ENCODE measurements at places on chromosomes 1 and 21. TPM values are rescaled to one million over a fixed set of nuclear protein-coding genes. Genes with fewer than 3 reads are reported as not detected.

DNA sequence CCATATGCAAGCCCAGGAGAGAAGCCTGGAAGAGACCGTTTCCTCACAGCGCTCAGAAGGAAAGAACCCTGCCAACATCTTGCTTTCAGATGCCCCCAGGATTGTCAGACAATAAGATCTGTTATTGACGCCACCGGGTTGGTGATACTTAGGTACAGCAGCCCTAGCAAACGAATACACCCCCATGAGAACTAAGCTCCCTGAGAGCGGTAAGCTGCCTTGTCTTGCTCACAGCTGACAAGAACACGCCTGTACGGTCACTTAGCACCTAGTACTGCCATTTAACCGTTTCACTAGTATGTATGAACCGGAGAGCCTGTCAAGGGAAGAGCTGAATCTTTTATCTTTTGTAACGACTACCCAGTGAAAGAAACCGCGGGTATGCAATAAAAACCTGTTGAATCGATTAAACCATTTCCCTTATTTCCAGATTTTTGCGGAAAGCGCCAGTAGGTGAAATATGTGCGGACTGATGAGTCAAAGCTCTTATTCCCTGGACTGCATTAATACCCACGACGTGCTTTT lies 619 bp upstream of the ZBTB8B start:
- peak; percentile 73 for DNase-seq

DNA sequence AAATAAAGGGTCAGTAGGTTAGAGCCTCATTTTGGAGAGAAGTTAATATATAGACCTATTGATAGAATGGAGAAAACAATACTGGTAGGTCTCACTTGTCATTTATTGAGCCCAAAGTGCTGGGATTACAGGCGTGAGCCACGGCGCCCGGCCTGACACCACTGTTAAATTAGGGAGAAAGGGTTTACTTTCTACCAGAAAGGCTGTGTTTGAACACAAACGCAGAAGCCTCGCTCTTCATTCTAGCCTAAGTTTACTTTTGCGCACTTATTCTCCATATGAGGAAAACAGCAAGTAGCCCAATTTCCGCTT lies 710 bp upstream of the PRPF3 start:
- DNase-seq, result no peak

GRCh38 chr1:62076286-62076685 lies 118.4 kb upstream of the L1TD1 start:
- no peak for DNase-seq

- no peak for DNase-seq
These were observed 382.3 kb upstream of the LRRC7 start for GRCh38 chr1:69185378-69185777.

DNA sequence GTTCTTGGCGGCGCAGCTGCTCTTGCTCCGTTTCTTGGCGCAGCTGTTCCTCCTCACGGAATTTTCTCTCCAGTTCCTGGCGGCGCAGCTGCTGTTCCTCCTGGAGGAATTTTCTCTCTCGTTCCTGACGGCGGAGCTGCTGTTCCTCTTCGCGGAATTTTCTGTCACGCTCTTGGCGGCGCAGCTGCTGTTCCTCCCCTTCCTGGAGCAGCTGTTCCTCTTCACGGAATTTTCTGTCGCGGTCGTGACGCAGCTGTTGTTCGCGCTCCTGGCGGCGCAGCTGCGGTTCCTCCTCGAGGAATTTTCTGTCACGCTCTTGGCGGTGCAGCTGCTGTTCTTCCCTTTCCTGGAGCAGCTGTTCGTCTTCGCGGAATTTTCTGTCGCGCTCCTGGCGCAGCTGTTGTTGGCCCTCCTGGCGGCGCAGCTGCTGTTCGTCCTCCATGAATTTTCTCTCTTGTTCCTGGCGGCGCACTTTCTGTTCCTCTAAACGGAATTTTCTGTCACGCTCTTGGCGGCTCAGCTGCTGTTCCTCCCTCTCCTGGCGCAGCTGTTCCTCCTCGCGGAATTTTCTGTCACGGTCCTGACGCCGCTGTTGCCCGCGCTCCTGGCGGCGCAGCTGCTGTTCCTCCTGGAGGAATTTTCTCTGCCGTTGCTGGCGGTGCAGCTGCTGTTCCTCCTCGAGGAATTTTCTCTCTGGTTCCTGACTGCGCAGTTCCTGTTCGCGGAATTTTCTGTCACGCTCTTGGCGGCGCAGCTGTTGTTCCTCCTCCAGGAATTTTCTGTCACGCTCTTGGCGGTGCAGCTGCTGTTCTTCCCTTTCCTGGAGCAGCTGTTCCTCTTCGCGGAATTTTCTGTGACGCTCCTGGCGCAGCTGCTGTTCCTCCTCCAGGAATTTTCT lies 7.0 kb downstream of the TCHH start:
- DNase-seq, result peak; percentile 0

DNA sequence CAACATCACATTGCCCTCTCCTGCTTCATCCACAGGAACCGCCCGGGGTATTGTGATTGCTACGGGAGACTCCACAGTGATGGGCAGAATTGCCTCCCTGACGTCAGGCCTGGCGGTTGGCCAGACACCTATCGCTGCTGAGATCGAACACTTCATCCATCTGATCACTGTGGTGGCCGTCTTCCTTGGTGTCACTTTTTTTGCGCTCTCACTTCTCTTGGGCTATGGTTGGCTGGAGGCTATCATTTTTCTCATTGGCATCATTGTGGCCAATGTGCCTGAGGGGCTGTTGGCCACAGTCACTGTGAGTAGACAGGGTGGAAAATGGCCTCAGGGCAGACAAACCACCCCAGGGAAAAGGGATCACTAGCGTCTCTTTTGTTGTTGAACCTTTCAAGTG lies 12.7 kb downstream of the ATP1A4 start:
- no peak for DNase-seq

Gene DISC1
- total RNA-seq, result 6.1 TPM

- DNase-seq, result no peak
These were observed 44.5 kb downstream of the PKP1 start for GRCh38 chr1:201327687-201328240.

DNA sequence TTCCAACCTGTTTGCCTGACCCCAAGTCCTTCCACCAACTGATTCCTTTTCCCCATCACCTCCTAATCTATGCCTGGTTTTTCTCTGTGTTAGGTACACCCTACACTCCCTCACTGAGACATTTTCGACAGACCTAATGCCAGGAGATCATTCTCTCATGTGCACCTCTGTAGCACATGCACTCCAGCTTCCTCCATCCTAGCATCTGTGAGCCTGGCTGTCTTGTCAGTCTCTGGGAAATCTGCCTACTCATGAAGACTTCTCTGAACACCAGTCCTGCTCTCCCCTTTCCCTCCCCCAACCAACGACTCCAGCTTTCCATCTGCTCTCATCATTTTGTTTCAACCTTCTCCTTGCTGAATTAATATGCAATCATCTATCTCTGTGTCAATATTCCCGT lies 987 bp downstream of the MED8 start:
- no peak for DNase-seq

Gene TFF1
- not detected for total RNA-seq

DNA sequence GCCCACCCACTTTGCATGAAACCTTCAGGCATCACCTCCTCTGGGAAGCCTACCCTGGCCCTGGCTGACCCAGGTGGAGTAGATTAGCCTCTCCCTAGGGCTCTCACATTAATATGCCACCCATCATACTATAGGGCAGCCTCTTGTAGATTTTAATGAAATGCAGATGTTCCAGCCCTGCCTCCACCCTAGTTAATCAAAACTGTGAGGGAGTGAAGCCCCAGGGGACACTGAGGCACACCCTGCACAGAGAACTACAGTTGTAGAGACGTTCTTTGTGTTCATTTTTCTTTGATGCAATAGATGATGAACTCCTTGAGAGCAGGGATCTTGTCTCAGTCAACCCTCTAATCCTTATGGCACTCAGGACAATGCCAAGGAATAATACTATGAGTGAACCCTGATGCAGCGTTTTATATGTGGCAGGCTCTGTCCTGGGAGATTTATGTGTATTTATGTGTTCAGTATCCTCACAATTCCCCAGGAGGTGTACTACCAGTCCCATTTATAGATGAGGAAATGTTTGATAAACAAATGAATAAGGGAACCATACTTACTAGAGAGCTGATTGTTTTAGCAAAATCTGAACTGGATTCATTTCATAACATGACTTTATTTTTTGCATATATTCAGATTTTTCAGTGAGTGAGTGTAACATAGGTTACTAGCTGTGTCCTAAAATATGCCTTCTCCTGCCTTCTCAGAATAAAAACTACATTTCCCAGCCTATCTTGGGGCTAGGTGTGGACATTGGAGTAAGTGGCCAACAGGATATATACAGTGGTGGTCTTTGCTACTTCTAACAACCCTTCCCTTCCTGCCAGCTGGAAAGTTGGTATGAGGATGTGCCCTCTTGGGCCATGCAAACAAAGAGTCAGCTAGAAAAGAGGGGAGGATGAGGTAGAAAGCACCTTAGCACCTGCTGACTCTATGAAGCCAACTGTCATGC lies 23.5 kb upstream of the PRELP start:
- no peak for DNase-seq

Gene TESK2
- total RNA-seq, result 4.3 TPM

- DNase-seq, result no peak
These were observed 14.5 kb downstream of the POGZ start for GRCh38 chr1:151444783-151445177.

Gene MLLT11
- total RNA-seq, result 8.1 TPM

DNA sequence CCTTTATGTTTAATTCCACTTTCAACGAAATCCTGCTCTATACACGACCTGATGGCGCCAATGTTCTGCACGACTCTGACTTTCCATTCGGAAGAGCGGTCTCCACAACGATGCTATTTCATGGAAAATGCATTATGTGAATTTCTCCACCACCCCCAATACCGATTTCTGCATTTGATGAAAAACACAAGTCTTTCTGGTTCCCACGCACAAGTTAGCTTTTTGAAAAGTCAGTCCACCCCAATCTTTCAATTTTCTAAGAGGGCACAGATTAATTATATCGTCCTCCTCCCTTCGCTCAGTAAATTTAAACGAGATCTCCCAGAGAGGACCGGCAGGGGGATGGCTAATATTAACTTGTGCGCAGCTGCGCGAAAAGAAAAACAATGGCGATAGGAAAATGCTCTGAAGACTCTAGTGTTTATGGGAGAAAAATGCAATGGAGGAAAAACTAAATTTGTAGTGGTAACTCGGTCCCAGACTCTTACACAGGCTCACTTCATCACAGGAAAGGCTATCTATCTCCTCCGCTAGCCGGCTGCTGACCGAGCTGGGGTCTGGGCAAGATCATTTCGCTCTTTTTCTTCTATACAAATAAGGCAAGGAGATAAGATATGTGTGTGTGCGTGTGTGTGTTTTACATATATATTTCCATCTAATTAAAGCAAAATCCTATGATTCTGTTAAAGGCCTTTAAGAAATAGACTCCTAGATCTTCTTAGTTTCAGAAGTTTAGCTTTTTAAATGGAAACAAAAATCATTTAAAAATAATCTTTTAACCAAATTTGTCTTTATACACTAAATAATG lies 1.2 kb upstream of the LHX8 start:
- no peak for DNase-seq

DNA sequence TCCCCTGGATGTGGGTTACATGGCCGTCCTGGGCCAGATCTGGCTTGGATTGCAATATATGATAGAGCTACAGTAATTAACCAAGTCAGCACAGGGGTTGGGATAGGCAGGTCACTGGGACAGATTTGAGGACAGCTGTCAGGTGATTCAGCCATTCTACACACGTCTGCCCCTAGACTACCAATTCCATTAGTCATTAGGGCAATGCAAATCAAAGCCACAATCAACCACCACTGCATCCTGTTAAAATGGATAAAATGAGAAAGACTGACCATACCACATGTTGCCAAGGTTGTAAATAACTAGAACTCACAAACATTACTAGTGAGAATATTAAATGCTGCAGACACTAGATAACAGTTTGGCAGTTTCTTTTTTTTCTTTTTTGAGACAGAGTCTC lies 16.0 kb downstream of the C21orf58 start:
- DNase-seq, result no peak

Gene RLF
- 9.4 TPM for total RNA-seq

Gene SEC16B
- not detected for total RNA-seq

Gene KCNJ9
- total RNA-seq, result not detected

DNA sequence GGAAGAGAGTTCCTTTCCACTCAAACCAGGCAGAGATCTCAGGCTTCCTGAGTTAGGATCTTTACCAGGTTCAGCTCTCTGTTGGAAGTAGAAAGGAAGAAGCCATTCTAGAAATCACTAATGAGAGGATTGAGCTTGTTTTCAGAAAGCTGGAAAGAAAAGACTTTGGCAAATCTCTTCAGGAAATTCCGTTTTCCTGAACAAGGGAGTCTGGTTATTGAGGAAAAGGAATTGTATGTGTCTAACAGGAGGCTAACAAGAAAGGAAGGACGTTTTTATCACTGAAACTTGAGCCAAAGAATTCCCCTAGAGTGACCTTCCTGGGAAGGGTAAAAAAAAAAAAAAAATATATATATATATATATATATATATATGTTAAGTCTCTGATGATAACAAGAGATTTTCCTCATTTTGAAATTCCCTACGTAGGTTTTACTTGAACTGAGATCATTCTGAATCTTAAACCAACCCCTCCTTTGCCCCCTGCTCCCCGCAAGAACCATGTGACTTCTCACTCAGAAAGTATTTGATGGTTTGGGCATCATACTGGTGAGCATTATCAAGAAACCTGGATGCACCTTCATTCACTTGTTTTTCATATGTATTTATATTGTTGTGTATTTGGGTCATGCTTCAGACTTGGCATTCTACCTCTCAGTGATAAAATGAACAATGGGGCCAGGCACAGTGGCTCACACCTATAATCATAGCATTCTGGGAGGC lies 98.4 kb upstream of the BMP8A start:
- no peak for DNase-seq

Gene ADCY10
- not detected for total RNA-seq

Gene ABCB10
- 16.8 TPM for total RNA-seq

- no peak for DNase-seq
These were observed 32.0 kb downstream of the PLXNA2 start for GRCh38 chr1:208211921-208212843.

- no peak for DNase-seq
These were observed 48.0 kb downstream of the IL6R start for GRCh38 chr1:154453161-154453560.

Gene REN
- total RNA-seq, result not detected

GRCh38 chr1:229841230-229841629 lies 215.2 kb downstream of the URB2 start:
- no peak for DNase-seq

Gene BRDT
- 0.55 TPM for total RNA-seq

DNA sequence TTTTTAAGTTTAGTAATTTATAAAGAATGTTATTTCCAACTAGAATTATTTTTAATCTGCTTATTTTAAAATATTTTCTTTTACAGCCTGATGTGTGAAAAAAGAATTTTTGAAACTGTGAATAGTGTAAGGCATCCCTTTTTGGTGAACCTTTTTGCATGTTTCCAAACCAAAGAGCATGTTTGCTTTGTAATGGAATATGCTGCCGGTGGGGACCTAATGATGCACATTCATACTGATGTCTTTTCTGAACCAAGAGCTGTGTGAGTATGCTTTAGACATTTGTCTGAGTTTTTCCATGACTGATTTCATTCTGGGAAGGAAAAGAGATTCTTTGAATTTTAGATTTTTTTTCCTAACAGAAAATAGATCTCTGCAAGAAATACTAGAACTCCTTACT lies 77.9 kb downstream of the GTF2B start:
- DNase-seq, result no peak

Gene SERTAD4
- total RNA-seq, result 14.2 TPM

GRCh38 chr1:99580451-99580850 lies 65.5 kb upstream of the PALMD start:
- no peak for DNase-seq

Gene NUF2
- total RNA-seq, result 28.0 TPM

- peak; percentile 37 for DNase-seq
These were observed 148.1 kb downstream of the NRIP1 start for GRCh38 chr21:14916676-14917141.

- DNase-seq, result no peak
These were observed 255.3 kb downstream of the PDE4B start for GRCh38 chr1:66048011-66048410.
